ENCODE measurements at places on chromosomes 6 and 20. TPM values are rescaled to one million over a fixed set of nuclear protein-coding genes. Genes with fewer than 3 reads are reported as not detected.

The EGFL8 gene
- polyA plus RNA-seq = 29.1 TPM

The GSTA3 gene
- polyA plus RNA-seq = 0.12 TPM

- no peaks in the 10 kb centered on the region for H3K27me3 ChIP-seq
- peaks cover 7% of the 10 kb centered on the region for H3K4me1 ChIP-seq
- peaks cover 3% of the 10 kb centered on the region for H3K36me3 ChIP-seq
- peak overlapping the region; percentile 1 for H3K27ac ChIP-seq
Observed at GRCh38 chr20:25571817-25572216, 13.5 kb downstream of the NINL start.

- no peak for DNase-seq
- H3K27ac ChIP-seq = no peak overlapping the region
- H3K4me3 ChIP-seq = no peak overlapping the region
- H3K36me3 ChIP-seq = peaks cover 4% of the 10 kb centered on the region
- no peaks in the 10 kb centered on the region for H3K4me1 ChIP-seq
Observed at GRCh38 chr20:62208061-62208794, 11.8 kb downstream of the HRH3 start.

GRCh38 chr6:133207754-133208153, 33.4 kb upstream of the EYA4 start:
- H3K27me3 ChIP-seq = no peaks in the 10 kb centered on the region
- H3K4me3 ChIP-seq = no peak overlapping the region
- H3K36me3 ChIP-seq = no peaks in the 10 kb centered on the region
- DNase-seq = no peak
- H3K4me1 ChIP-seq = no peaks in the 10 kb centered on the region

DNA sequence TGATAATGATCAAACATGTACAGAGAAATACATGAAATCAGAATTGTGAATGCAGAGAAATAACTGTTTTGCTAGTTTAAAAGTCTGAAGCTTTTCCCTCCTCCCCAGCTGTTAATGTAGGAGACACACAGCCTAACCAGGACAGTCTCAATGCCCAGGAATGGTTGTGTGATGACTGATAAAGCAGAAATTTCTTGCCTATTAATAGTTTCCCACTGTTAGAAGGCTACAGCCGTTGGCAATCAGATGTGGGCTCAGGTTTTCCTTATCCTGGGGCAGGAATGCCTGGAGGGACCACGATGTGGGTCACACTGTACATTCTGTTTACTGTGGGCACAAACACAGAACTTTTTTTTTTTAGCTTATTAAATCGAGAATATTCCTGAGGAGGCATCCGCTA, 1.9 kb downstream of the PPP1R3D start:
- H3K27ac ChIP-seq = no peak overlapping the region
- H3K4me3 ChIP-seq = no peak overlapping the region
- H3K36me3 ChIP-seq = peaks cover 2% of the 10 kb centered on the region

- no peaks in the 10 kb centered on the region for H3K27me3 ChIP-seq
- no peak overlapping the region for H3K4me3 ChIP-seq
- peaks cover 8% of the 10 kb centered on the region for H3K4me1 ChIP-seq
Observed at GRCh38 chr20:17399303-17399985, 131.7 kb downstream of the BFSP1 start.

The CRISP3 gene
- 0.06 TPM for polyA plus RNA-seq

The DEFB121 gene
- polyA plus RNA-seq = not detected

The SPDEF gene
- 11.6 TPM for polyA plus RNA-seq

GRCh38 chr20:20731945-20732296, 19.5 kb upstream of the RALGAPA2 start:
- no peak overlapping the region for H3K4me3 ChIP-seq
- H3K27me3 ChIP-seq = no peaks in the 10 kb centered on the region
- no peak for DNase-seq
- no peak overlapping the region for H3K27ac ChIP-seq
- H3K4me1 ChIP-seq = no peaks in the 10 kb centered on the region
- no peaks in the 10 kb centered on the region for H3K36me3 ChIP-seq

The IL17A gene
- polyA plus RNA-seq = 0.78 TPM

GRCh38 chr6:53710788-53711187, 45.2 kb upstream of the KLHL31 start:
- no peaks in the 10 kb centered on the region for H3K36me3 ChIP-seq
- H3K4me3 ChIP-seq = no peak overlapping the region
- H3K27me3 ChIP-seq = no peaks in the 10 kb centered on the region
- no peak overlapping the region for H3K27ac ChIP-seq
- peaks cover 6% of the 10 kb centered on the region for H3K4me1 ChIP-seq
- no peak for DNase-seq

DNA sequence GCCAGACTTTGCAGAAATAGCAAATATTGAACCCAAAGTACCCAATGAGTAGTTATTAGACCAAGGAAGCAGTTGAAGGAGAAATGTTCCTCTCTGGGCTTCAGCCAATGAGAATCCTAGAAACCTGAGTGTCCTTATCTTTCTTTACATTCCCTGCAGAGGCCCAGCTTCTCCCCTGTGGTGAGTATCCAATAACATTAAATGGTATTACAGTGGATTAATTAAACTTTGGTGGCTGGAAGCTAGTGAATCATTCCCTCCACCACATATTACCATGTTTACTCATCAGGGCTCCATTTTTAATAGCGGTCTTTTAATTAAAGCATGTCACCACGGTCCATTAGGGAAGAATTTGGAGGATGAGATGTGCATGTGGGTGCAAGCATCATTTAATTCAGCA, 74.0 kb downstream of the UNC5CL start:
- H3K27me3 ChIP-seq = no peaks in the 10 kb centered on the region
- no peaks in the 10 kb centered on the region for H3K4me1 ChIP-seq
- H3K4me3 ChIP-seq = no peak overlapping the region
- H3K27ac ChIP-seq = no peak overlapping the region
- no peak for DNase-seq
- H3K36me3 ChIP-seq = no peaks in the 10 kb centered on the region

DNA sequence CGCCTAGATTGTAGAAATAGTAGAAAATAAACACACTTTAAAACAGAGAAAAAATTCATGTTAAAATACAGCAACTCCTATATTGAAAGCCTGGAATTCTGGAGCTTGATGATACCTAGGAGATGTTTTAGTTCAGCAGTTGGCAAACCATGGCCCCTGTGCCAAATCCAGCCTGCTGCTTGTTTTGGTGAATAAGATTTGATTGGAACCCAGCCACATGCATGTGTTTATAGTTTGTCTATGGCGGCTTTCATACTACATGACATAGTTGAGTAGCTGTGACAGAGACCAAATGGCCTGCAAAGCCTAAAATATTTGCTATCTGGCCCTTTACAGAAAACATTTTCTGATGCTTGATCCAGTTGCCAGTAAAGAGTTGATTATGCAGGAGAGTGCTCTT, 57.2 kb downstream of the PAX1 start:
- no peak for DNase-seq
- peaks cover under 1% of the 10 kb centered on the region for H3K27me3 ChIP-seq
- H3K36me3 ChIP-seq = no peaks in the 10 kb centered on the region
- H3K4me1 ChIP-seq = no peaks in the 10 kb centered on the region
- no peak overlapping the region for H3K27ac ChIP-seq

- peaks cover 54% of the 10 kb centered on the region for H3K4me1 ChIP-seq
- no peak overlapping the region for H3K4me3 ChIP-seq
- no peak for DNase-seq
- peak overlapping the region; percentile 98 for H3K27ac ChIP-seq
Observed at GRCh38 chr20:32218156-32218900, 10.6 kb downstream of the POFUT1 start.

The E2F3 gene
- polyA plus RNA-seq = 17.9 TPM

DNA sequence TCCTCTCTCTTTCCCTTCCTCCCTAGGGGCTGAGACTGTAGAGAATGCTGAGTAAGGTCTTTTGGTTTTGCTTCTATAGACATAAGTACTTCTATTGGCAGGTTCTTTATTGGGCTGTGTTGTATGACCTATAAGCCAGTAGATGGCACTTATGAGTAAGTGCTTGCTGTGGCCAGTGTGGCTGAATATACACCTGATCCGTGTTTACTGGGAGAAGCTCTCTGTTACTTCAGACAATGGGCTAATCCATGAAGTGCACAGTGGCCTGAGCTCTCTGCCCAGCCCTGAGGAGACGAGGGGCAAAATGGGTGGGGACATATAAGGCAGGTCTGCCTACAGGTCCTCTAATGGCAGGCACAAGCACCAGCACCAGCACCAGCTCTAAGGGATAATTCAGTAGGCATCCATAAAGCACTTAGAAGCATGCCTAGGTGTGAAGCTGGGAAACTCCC, 610.3 kb downstream of the RNF144B start:
- DNase-seq = no peak
- no peaks in the 10 kb centered on the region for H3K36me3 ChIP-seq
- no peak overlapping the region for H3K27ac ChIP-seq
- no peak overlapping the region for H3K4me3 ChIP-seq
- H3K4me1 ChIP-seq = no peaks in the 10 kb centered on the region

- H3K4me3 ChIP-seq = no peak overlapping the region
- no peak overlapping the region for H3K27ac ChIP-seq
- H3K4me1 ChIP-seq = peaks cover 28% of the 10 kb centered on the region
- no peak for DNase-seq
Observed at GRCh38 chr6:25172819-25173218, 106.4 kb upstream of the CARMIL1 start.

DNA sequence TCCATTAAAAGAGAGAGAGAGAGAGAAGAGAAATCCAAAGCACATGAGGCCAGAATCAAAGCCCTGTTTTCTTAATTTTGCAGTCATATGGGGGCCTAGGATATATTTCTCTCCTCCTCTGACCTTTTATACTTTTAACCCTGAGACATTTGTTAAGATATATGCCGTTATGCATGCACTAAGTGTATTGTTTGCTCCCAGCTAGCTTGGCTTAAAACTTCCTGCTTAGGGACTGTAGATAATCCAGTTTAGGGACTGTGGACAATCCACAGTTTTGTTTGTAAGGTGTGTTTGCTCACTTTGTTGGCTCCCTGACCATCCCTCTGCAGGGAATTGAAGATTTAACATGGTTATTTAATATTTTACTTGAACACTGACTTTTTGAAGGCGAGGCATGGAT, 166.3 kb upstream of the TSHZ2 start:
- DNase-seq = no peak
- H3K4me1 ChIP-seq = no peaks in the 10 kb centered on the region
- H3K36me3 ChIP-seq = no peaks in the 10 kb centered on the region
- no peak overlapping the region for H3K27ac ChIP-seq

DNA sequence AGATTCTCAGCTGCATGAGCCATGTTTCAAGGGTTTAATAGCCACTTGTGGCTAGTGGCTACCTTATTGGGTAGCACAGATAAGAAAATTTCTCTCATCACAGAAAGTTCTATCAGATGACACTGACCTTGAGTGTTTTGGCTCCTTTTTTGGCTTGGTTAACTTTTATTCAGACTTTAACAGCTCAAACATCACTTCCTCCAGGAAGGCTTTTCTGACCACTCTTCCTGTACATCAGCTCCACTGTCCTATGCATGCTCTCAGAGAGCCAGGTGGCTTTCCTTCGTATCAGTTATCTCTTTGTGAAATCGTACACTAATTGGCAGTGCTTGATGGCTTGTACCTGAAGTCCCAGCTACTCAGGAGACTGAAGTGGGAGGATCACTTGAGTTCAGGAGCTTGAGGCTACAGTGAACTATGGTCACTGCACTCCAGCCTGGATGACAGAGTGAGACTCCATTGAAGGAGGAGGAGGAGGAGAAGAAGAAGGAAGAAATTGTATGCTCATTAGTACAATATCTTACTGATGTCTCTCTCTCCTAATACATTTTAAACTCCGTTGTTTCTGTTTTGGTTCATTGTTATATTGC, 10.7 kb downstream of the MAFB start:
- peaks cover 85% of the 10 kb centered on the region for H3K27me3 ChIP-seq
- H3K4me3 ChIP-seq = no peak overlapping the region
- H3K27ac ChIP-seq = no peak overlapping the region
- no peaks in the 10 kb centered on the region for H3K36me3 ChIP-seq
- peaks cover 6% of the 10 kb centered on the region for H3K4me1 ChIP-seq
- DNase-seq = no peak

GRCh38 chr20:50172347-50173013, 18.1 kb upstream of the CEBPB start:
- peak overlapping the region; percentile 79 for H3K27ac ChIP-seq
- H3K4me3 ChIP-seq = peak overlapping the region; percentile 55

DNA sequence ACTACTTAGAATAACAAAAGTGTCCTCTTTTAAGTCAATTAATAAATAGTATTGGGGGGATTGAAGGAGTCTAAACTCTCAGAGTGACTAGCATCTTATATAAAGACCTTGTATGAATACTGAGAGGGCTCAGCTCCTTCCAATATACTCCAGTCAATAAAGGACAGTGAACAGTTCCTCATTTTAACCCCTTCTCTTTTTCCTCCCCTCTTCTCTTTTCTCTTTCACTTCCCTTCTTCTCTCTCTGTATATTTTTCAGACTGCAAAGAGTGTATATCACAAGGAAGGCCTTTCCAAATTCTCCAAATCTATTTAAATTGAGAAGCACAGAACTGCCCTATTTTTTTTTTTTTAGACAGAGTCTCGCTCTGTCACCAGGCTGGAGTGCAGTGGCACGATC, 99.5 kb downstream of the CD164 start:
- DNase-seq = no peak
- H3K4me3 ChIP-seq = no peak overlapping the region
- H3K27me3 ChIP-seq = no peaks in the 10 kb centered on the region
- H3K27ac ChIP-seq = no peak overlapping the region
- H3K4me1 ChIP-seq = peaks cover 11% of the 10 kb centered on the region
- H3K36me3 ChIP-seq = no peaks in the 10 kb centered on the region

DNA sequence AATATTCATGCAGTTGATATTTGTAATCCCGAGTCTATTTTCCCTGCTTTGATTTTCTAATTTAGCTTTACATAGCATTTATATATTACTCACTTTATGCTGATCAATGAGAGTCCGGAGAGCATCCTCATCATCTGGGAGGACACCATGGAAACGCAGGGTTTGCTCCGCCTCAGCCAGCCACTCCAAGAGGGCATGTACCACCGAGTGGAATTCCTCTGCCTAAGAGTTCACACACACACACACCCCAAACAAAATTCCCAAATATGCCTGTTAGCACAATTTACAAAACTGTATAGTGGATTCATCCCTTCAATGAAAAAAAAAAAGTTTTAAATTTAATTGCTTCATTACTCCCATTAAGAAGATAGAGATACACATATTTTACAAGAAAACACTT, 160.7 kb downstream of the DST start:
- H3K4me3 ChIP-seq = no peak overlapping the region
- no peaks in the 10 kb centered on the region for H3K27me3 ChIP-seq
- no peak for DNase-seq

DNA sequence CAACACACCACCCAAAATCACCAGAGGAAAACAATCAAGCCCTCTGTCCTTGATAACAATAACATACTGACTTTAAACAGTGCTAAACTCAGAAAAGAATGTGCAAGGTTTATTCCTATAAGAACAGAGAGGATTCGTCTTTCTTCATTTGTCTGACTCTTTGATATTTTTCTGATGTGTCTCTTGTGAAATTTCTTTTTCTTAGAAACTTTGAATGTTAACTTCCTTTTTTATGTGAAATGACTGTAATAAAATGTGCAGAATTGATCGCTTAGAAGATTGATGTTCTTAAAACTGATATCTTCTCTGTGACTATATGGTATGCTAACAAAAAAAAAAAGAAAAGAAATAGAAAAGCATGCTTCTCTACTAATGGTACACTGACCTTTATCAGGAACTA, 947.4 kb upstream of the CITED2 start:
- H3K27ac ChIP-seq = no peak overlapping the region
- no peak for DNase-seq
- H3K36me3 ChIP-seq = no peaks in the 10 kb centered on the region
- H3K4me3 ChIP-seq = no peak overlapping the region

- H3K27ac ChIP-seq = no peak overlapping the region
- DNase-seq = no peak
- H3K27me3 ChIP-seq = no peaks in the 10 kb centered on the region
Observed at GRCh38 chr6:38943964-38944363, 104.6 kb upstream of the GLP1R start.
